ENCODE measurements at places on chromosomes 3 and 15.

- DNase-seq, result no peak
These were observed 11.5 kb downstream of the MUC4 start for GRCh38 chr3:195800240-195800639.

GRCh38 chr3:143356839-143357238 lies 237.3 kb downstream of the CHST2 start:
- DNase-seq, result no peak

DNA sequence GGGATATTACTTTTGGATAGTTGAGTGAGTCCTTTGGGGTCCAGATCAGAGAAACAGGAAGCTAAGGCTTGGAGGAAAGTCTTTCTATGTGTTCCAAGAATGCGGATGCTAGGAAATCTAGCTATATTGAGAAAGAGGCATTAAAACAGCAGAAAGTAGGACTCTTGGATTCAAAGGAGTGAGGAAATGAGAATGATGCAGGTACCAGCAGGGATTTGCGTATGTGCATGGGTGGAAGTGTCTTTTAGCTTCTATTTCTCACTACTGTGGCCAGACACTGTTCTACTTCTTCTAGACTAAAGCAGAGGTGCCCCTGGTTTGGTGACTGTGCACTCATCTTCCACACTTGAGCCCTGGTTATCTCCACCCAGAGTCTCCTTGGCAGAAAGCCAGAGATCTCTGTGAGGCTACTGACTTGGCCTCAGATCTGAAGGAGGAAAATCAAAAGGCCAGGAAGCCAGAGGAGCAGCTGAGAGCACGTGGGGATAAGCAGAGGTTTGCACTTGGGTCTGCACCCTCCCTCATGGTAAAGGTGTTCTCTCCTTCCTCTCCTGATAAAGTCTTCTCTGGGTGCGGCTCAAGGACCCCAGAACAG lies 44.3 kb downstream of the ATP2B2 start:
- DNase-seq, result peak; percentile 52

- no peak for DNase-seq
These were observed 332.3 kb downstream of the THSD4 start for GRCh38 chr15:71447328-71448250.

DNA sequence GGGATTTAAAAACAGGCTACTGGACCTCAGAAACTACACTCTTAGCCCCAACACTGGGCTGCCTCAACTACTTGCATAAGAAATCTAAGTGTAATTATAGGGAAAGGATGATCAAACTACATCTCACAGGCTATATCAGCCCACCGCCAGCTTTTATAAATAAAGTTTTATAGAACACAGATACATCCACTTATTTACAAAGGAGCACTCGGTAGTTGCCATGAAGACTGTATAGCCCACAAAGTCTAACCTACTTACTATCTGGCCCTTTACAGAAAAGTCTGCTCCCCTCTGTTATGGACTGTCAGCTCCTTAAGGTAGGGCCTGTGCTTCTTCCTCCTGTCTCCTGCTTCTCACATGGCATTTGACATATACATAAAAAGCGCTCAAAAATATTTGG lies 9.5 kb downstream of the OSBPL10 start:
- no peak for DNase-seq

DNA sequence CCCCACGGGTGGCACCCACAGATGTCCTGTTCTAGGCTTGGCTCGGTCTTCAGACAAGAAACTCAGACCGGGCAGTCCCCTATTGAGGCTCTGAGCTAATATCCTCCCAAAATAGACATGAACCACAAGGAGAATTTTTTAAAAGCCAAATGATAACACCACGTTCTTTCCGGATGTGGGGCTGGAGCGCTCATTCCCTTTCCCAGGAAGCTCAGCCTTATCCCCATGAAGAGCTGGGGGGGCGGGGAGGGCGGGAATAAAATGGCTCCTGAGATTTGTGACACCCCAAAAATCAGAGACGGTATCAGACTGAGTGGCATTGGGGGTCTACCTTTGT lies 1.1 kb downstream of the SLC6A1 start:
- DNase-seq, result no peak

DNA sequence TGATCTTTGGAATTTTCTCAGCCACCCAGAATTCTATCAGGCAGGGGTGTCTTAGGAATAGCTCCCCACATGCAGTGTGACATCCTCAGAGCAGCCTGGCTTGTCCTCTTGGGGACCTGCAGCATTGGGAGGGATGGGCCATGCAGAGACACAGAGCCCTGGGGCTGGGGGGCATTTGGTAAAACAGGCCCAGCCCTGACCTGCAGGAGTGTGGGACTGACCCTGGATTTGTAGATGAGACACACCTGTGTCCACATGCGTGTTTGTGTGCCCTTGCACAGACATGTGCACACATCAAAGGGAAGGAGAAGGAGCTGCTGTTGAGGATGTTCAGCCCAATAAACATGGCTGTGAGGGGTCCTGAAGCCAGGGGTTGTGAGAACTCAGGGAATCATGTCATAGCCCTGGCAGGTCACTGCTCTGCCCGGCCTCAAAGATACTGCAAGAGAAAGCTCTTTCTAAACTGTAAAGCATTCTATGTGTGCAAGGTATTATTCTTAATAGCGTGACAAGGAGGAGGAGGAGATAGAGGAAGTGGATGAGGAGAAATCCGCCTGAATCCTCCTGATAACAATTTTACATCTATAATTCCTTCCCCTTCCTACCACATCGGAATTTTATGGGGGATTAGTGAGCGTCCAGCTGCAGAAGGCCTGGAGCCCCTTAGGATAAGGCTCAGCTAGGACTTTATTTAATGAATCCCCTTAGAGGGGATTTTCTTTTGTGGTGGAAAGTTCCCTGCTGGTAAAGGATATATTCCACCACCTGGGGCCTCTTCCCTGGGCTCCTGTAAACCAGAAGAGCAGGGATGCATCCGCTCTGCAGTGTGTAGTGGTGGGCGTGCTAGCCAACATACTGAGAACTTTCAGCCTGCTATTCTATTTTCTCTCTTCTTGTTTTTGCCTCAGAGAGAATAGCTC lies 245.5 kb downstream of the EPHB1 start:
- no peak for DNase-seq

GRCh38 chr3:140467104-140467577 lies 210.7 kb upstream of the TRIM42 start:
- DNase-seq, result no peak

DNA sequence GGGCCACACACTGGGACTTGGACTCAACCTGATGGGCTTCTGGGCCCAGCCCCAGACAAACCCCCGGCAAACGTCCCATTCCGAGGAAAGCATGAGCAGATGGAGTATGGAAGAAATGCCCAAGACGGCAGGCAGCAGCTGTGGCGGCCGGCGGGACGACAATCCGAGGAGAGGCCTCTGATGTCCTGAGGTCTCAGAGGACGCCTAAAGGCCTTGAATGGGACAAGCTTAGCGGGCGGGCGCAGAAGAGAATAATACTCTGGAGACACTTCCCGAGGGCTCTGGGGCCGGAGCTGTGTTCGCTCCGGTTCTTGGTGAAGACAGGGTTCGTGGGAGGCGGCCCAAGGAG lies 482 bp upstream of the OGG1 start:
- DNase-seq, result peak; percentile 44

GRCh38 chr3:65521032-65521431 lies 517.7 kb downstream of the MAGI1 start:
- DNase-seq, result no peak
